ENCODE measurements at places on chromosomes 6 and 20. TPM values are rescaled to one million over a fixed set of nuclear protein-coding genes. Genes with fewer than 3 reads are reported as not detected.

Gene RUNX2
- 11.7 TPM for total RNA-seq

Gene PAX1
- not detected for total RNA-seq

Gene PLCB4
- total RNA-seq, result not detected

Gene C6orf89
- 22.2 TPM for total RNA-seq

Gene RBBP8NL
- not detected for total RNA-seq

Gene BPIFB4
- total RNA-seq, result not detected

Gene ZFP57
- total RNA-seq, result not detected

Gene FERMT1
- total RNA-seq, result not detected

DNA sequence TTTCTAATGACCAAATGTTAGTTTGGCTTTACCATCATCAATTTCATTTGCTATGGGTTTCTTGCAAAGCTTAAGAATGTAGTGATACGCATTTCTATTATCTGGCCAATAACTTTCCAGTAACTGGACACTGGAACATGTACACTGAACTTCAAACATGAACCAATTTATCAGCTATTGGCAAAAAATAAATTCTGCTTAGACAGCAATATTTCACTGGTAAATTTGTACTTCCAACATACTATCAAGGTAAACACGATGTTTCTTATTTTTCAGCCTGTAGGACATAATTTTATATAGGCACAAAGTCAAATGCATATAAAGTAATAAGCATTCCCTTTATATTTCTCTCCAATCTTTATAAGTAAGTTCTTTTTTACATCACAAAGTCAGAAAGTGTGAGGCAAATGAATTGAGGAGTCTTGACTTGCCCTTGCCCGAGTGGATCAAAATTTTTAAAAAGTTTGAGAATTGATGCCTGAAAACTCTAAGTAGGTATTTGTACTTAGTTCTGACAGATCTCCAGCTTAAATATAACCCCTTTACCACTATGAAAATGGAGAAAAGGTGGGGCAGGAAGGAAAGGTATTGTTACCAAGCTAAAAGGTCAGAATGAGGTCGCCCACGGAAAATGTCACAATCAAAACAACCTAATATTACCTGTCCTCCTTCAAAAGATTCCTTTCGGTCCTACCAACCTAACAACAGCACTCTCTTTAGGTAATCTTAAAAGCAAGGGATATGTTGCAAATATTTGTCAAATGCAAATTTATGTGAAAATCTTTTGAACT, 41.3 kb downstream of the STK38 start:
- DNase-seq, result no peak

DNA sequence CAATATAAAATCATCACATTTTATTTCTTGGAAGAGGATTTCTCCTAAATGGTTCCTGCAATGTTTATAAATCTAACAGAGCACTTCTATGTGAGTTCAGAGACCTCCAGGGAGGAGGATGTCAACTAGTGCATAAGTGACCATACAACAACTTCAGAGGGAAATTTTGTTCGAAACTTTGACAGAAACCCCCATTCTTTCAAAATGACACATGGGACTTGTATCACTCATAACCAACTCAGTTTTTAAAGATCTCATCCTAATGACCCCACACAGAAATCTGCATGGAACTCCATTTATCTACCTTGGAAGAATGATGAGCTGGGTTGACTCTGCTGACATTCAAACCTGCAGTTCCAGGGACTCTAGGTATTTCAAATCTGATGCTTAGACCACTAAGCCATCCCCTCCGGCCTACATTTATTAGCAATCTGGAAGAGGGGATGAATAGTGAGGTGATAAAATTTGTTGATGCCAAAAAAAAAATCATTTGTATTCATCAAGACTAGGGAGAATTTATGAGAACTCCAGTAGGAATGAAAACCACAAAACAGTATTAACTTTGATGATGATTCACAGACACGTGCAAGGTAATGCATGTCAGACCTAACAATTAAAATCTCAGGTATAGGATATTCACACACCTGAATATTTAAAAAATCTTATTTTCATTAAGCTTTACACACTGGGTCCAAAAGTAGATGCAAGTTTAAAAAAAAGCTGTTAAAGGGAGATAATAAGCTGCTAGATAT, 153.0 kb downstream of the REV3L start:
- no peak for DNase-seq

DNA sequence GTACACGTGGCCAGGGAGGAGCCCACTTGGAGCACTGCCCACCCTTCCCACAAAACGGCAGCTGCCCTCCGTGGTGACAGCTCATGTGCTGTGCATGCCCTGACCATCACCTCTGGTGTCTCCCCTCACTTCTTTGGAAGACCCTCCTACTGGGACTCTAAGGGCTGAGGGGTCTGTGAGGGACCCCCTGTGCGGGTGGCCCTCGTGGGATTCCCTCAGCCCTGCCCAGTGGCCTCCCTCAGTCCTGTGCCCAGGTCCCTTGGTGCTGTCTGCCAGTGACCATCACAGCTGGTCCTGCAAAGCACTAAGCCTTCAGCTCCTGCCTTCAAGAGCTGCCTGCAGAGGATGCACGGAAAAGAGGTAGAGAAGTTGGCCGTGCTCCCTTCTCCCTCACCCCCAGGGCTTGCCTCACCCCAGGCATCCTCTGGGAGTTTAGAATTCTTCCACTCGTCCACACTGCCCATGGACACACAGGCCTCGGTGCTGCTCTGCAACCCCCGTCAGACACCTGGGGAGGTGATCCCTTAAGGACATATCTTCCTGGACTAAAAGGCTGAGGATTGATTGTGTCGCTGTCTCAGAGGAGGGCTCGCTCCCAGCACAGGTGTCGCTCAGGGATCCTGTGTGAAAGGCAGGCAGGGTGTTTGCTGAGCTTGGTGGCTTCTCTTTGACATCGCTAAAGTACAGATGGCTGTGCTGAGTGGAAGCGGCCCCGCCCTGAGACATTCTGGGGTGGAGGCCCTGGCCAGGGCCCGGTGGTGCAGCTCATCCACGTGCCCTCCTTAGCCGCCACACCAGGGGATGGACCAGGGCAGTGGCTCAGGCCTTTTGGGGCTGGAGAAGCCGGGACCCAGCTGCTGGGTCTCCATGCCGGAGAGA, 119.5 kb upstream of the FRMD1 start:
- no peak for DNase-seq

GRCh38 chr6:29989211-29989610, 46.9 kb downstream of the HLA-A start:
- no peak for DNase-seq

DNA sequence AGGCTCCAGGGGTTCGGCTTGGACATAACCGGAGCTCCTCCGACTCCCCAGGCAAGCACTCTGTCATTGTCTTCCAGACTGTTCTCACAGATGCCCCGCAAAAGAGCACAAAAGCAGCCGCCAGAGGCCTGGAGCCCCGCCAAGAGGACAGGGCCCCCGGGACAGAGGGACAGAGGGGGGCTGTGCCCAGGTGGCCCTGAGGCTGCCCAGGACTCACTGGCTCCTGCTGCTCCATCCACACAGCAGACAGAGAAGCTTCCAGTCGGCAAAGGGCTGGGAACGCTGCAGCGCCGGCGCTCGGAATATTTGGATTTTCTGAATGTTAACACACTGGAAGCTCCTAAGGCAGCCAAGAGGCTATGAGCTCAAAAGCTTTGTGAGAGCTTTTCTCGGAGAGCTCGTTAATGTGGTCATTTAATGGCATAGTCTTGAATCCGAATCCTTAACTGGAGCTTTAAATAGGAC, 68.0 kb upstream of the QKI start:
- no peak for DNase-seq

GRCh38 chr20:47611785-47612184, 110.1 kb downstream of the NCOA3 start:
- no peak for DNase-seq

GRCh38 chr20:9093218-9093957, 24.5 kb downstream of the PLCB4 start:
- no peak for DNase-seq

- no peak for DNase-seq
Observed at GRCh38 chr6:105791583-105792318, 294.4 kb upstream of the PRDM1 start.

DNA sequence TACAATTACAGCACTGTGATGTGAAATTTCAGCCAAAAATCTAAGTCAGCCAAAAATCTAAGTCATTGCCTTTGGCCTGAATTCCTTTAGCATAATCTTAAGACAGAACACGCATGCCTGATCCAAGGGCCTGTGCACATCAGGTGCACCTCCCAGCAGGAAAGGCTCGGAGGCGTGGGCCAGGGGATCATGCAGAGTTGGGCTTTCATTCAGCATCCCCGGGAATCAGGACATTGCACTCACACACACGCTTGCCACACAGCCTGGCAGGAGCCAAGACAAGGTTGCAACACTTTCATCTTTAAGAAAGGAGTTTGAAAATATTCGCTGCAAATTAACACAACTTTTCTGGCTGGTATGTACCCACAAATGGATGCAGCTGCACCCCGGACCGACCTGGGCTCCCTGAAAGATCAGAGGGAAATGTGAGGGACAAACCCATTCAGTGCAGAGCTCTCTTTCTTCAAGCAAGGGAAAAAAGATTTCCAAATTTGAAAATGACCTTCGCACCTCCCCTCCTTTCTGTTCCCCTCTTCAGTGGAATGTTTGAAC, 48.8 kb downstream of the ERMARD start:
- DNase-seq, result no peak

- no peak for DNase-seq
Observed at GRCh38 chr6:167437888-167438484, 113.1 kb downstream of the TTLL2 start.

DNA sequence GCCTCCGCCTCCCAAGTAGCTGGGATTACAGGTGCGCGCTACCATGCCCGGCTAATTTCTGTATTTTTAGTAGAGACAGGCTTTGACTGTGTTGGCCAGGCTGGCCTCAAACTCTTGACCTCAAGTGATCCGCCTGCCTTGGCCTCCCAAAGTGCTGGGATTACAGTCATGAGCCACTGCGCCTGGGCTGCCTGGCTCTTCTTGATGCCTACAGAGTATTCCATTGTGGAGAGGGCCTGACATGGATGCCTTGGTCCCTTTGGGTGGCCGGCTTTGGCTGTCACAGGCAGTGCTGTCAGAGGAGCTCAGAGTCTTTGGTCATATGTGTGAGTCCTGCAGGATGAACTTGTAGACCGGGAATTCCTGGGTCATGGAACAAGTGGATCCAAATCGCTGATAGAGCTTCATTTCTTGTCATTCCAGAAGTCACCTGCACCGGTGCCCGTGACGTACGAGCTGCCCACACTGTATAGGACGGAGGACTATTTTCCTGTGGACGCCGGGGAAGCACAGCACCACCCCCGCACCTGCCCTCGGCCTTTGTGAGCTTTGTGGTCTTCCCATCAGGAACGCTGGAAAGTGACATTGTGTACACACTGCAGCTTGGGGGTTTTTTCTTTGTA, 55.1 kb downstream of the ADNP start:
- DNase-seq, result no peak

DNA sequence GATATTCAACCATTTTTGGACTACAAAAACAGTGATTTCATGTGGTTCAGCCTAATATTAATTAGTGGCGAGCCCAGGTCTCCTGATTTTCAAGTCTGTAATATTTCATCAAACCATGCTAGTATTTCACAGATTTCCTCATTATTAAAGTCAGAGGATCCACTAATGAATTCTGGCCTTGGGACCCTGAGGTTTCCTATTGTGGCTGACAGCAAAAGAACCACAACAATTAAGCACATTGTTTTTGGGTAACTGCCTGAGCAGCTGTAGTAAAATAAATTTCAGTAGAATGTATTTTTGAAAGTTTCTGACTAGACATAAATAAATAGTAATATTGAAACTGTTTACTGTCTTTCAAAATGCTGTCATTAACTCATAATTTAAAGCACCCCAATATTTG, 630.7 kb upstream of the MMS22L start:
- no peak for DNase-seq

DNA sequence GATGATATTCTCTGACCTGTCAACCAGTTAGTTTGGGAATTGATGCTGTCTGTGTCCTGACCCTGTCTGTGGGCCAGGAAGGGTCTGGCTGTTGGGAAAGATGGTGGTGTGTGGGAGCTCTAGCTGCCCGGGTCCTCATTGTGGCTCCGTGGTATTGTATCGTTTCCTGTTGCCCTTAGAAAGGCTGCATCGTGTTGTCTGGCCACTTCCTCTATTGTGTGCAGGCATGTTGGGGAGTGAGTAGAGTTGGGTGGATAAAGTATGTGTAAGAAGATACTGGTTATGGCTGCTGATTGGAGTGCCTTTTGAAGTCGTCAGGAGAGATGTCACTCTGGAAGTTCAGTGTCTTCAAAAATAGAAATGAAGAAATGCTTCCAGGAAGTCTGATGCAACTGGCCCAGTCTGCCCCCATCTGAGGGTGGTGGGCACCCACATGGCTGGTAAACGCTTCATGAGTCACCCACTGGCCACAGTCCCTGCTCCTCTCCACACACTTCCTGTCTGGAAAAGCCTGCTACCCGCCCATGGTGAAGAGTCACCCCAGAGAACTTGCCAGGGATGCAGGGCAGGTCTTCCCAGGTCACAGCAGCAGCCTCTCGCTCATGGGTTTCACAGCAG, 27.9 kb downstream of the PPARD start:
- no peak for DNase-seq

GRCh38 chr6:99575544-99576227, 7.2 kb upstream of the CCNC start:
- no peak for DNase-seq

DNA sequence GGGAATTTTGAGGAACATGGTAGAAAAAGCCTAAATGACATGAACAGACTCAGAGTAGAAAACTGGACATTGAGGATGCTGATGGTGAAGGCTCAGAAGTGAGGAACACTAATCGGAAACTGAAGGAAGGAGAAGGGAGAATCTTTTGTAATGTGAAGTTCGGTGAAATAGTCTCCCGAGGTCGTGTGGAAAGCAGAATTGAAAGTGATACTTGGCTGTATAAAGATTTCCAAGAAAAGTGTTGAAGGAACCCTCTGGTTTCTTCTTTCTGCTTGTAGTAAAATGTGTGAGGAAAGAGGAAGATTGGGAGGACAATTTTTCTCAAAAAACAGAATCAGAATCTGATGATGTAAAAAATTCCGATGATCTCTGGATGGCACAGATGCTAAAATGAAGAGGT, 115.4 kb downstream of the LAMP5 start:
- no peak for DNase-seq

DNA sequence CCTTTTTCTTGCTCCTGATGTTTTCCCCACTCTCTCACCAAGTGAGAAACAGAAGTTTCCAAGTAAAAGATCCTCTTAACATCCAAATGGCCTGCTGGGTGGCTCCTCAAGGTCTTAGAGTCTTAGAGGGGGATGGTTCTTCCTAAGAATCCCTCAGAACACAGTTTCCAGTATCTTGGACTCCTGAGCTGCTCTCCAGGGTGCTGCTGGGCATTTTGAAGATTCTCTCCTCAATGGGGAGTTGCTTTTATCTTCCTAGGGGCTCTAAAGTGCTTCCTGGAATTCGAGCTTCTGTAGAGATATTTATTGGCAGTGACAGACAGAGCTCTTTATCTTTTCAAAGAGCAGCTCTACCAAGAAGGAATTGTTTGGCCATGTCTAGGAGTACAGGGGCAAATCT, 70.8 kb upstream of the SLC35B3 start:
- DNase-seq, result no peak

- no peak for DNase-seq
Observed at GRCh38 chr6:149052350-149053106, 265.0 kb upstream of the TAB2 start.

GRCh38 chr6:110674096-110674495, 141.2 kb downstream of the CDK19 start:
- no peak for DNase-seq

GRCh38 chr20:44754554-44754953, 8.9 kb downstream of the KCNK15 start:
- DNase-seq, result no peak

GRCh38 chr6:100796049-100796823, 84.9 kb downstream of the ASCC3 start:
- DNase-seq, result no peak
